Ammon's horn (tissue), 1 donor: ENCODE measurements at places on chromosomes 2 and 18.
A peak's percentile ranks its signal among the peaks of the same experiment; 100 is the strongest.

GRCh38 chr2:216159144-216159543 lies 50.0 kb downstream of the XRCC5 start:
- DNase-seq: no peak

DNA sequence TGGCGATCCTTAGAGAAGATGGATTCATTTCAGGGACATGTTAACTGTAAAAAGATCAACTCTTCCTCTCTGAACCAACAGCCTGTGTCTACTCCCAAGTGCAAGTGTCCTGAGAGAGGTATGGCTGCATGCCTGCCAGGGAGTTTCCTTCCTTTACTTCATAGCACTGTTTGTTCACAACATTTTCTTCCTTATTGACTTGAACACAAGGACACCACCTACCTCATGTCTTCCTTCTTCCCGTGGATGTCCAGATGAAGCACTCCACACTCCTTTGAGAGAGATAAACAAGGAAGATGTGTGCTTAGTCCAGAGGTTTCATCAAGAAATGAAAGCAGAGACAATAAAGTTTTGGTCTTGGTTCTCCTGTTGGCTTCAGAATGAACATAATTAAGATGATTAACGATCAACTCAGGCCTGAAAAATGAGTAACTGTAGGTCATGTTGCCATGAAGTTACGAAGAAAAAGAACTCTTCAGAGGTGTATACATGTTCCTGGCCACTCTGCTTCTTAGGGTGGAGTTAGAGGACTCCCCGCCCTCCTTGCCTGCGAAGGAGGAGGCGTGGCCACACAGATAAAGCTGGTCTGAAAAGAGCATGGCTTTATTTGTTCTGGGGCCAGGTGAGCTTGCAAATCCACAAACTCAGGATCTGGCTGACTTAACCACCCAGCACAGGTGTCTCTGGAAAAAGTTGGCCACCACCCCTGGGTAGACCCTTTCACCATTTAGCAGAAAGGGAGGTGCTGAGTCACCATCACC lies 155.0 kb upstream of the KCTD1 start:
- no peak for DNase-seq

- DNase-seq: no peak
Observed at GRCh38 chr2:84925336-84925723, 19.9 kb downstream of the TMSB10 start.

DNA sequence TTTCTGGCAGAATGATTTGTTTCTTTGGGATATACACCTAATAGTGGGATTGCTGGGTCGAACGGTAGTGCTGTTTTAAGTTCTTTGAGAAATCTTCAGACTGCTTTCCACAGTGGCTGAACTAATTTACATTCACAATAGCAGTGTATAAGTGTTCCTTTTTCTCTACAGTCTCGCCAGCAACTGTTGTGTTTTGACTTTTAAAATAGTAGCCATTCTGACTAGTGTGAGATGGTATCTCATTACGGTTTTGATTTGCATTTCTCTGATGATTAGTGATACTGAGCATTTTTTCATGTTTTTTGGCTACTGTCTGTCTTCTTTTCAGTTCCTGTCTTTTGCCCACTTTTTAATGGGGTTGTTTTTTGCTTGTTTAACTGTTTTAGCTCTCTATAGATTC lies 306.2 kb downstream of the KIAA1328 start:
- no peak for DNase-seq

DNA sequence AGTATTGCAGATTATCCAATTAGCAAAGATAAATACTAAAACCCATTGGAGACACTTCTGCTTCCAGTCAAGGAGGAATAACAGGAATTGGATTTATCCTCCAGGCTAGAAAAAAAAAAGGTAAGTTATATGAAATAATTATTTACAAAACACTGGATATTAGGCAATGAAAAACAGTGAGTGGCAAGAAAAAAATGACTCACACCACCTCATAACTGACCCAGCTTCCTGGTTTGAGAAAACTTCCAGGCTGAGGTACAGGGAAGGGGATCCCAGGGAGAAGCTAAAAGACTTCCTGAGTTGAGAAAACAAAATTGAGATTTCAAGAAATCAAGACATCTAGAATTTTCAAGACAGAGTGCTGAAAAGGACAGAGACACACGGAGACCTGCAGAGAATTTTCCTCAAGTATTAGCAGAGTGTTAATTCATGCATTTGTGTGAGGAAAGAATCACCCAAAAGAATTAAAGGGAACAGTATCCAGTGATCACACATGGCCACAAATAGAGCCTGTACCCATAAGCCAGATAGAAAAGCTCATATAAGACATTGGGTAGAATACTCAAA lies 17.4 kb downstream of the SRD5A2 start:
- DNase-seq: no peak

DNA sequence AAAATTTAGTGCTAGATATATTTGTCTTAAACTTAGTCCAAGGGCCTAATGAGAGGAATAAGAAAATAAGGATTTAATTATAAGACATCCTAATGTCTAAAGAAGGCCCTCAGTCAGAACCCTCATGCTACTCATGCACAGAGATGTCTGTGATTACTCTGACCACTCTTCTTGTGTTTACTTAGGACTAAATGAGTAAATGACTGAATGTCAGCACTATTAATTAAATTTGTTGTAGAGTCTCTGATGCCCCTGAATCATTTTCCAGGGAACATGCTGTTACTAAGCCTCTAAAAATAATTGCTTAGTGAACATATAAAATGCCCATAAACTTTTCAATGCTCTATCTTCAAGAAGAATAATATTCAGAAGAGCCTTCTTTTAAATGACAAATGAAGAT lies 32.4 kb downstream of the GULP1 start:
- no peak for DNase-seq

DNA sequence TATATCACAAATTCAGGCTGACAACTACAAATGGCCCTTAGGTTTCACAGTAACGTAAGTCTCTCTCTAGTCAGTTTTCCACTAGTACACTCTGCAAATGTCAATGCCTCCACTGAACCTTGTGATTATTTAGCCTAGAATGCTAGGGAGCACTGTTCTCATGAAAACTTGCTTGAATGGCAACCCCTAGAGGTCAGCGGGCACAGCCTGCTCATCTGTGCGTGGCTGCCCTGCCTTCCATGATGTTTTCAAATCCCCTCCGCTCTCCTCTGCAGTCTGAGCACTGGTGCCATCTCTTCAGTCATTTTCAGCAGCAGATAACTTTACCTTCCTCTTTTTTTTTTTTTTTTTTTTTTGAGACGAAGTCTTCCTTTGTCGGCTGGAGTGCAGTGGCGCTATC lies 84.1 kb upstream of the GULP1 start:
- DNase-seq: no peak

DNA sequence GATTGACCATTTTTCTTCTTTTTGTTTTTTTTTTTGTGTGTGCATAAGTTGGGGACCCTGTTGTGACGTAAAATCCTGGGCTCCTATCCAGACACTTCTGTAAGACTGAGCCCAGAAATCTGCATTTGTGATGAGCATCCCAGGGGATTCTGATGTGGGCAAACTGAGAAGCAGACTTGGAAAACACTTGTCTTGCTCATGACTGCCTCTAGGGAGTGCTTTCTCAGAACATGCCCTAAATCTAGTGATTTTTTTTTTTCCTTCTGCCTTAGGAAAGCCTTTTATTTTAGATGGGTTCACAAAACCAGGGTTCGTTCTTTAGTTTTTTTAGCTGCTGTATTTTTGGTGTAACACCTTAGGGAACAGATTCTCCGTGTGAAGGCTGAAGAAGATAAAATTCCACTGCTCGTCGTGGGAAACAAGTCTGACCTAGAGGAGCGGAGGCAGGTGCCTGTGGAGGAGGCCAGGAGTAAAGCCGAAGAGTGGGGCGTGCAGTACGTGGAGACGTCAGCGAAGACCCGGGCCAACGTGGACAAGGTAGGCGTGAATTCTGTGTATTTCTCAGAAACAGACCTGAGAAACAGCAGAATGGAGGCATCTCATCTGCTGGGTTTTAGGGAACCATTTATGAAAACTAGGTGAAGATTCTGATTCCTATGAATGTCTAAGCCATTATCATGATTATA lies 36.7 kb downstream of the RALB start:
- DNase-seq: no peak

DNA sequence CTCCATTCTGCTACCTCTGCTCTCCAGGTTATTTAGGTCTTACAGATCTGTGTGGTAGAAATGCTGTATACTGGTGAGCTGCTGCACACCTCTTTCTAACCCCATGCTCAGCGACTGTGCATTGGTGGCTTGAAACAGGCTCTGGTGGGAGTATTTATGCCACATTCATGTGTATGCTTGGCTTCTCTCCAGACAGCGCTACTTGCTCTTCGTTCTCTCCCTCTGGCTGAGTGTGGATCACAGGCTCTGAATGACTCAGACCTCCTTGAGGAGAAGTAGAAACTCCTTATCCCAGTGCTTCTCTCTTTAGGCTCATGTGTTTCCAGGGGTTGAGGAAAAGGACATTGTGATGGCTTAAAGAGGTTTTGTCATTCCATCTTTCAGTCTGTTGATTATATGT lies 54.9 kb downstream of the FHOD3 start:
- peak; percentile 62 for DNase-seq

DNA sequence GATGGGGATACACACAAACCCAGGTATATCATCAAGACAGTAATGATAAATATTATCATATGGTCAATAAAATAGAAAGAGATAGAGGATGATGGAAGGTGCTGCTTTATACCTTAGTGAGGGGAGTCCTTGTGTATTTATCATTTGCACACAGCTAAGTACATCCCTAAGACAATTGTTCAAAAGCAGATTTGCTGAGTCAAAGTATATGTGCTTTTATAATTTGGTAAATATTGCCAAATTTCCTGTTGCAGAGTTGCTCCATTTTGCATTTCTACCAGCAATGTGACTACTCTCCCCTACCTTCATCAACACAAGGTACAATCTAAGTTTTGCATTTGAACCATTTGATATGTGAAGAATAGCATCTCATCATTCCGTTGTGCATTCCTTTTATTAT lies 22.6 kb upstream of the PLEK start:
- no peak for DNase-seq

DNA sequence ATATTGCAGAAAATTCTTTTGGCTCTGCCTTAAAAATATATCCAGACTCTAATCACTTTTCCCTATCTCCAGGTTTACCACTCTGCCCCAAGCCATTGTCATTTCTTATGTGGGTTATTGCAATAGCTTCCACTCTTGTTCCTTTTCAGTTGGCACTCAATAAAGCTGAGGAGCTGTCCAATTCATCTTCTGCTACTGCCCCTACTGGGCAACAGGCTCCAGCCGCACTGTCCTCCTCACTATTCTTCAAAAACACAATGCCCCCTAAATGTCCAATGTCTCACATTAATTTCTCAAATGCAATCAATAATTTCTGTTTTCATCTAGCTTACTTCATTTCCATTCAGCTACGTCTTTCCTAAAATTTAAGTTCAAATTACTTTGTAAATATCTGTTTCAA lies 1262.5 kb upstream of the CDH2 start:
- no peak for DNase-seq
